SJSA1 (cell line): ENCODE measurements at places on chromosomes 3 and 15. TPM values are rescaled to one million over a fixed set of nuclear protein-coding genes. Genes with fewer than 3 reads are reported as not detected.

GRCh38 chr3:114551770-114552526 lies 258.1 kb downstream of the TIGIT start:
- no peak overlapping the region for H3K4me3 ChIP-seq
- H3K27ac ChIP-seq = peak overlapping the region; percentile 54
- peak; percentile 74 for DNase-seq
- H3K4me1 ChIP-seq = peaks cover 63% of the 10 kb centered on the region

- H3K27ac ChIP-seq = peak overlapping the region; percentile 82
- H3K4me3 ChIP-seq = peak overlapping the region; percentile 23
- no peaks in the 10 kb centered on the region for H3K36me3 ChIP-seq
- DNase-seq = peak; percentile 63
- peaks cover 15% of the 10 kb centered on the region for H3K4me1 ChIP-seq
Observed at GRCh38 chr3:179526989-179527391, 35.7 kb upstream of the ACTL6A start.

Gene CPN2
- not detected in 2 replicates for total RNA-seq

Gene C3orf22
- total RNA-seq = not detected in 2 replicates

Gene SGO1
- 11.7 and 22.5 TPM in 2 replicates for total RNA-seq
